Stimulated activated CD8-positive, alpha-beta memory T cell treated with anti-CD3 and anti-CD28 coated beads, Interleukin-15, amount 100 ng/mL, for 1 hour (primary cell): ENCODE measurements at places on chromosomes 1 and 21.
A peak's percentile ranks its signal among the peaks of the same experiment; 100 is the strongest.

- DNase-seq = no peak
Measured at GRCh38 chr1:99139876-99140275, 124.4 kb upstream of the PLPPR4 start.

GRCh38 chr1:31380181-31380580 lies 7.3 kb upstream of the FABP3 start:
- DNase-seq = no peak

- DNase-seq = no peak
Measured at GRCh38 chr1:66381621-66382275, 152.2 kb upstream of the SGIP1 start.

- DNase-seq = no peak
Measured at GRCh38 chr1:172547071-172547470, 14.1 kb downstream of the SUCO start.

DNA sequence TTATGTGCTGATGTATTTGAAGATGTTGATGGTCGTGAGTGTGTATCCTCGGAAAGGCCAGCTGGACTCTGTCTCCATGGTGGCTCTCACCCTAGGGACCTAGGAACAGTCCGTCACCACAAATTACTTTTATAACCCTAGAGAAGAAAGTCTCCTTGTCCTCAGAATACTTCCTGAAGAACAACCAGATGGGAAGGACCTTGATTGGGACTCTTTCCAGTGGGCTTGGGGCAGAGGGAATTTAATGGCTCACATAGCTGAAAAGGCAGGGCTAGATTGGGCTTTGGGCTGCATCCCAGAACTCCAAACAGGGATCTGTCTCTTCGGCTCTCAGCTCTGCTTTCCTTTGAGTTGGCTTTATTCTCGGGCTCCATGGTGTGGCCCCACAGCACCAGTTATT lies 90.8 kb downstream of the TBX19 start:
- no peak for DNase-seq

DNA sequence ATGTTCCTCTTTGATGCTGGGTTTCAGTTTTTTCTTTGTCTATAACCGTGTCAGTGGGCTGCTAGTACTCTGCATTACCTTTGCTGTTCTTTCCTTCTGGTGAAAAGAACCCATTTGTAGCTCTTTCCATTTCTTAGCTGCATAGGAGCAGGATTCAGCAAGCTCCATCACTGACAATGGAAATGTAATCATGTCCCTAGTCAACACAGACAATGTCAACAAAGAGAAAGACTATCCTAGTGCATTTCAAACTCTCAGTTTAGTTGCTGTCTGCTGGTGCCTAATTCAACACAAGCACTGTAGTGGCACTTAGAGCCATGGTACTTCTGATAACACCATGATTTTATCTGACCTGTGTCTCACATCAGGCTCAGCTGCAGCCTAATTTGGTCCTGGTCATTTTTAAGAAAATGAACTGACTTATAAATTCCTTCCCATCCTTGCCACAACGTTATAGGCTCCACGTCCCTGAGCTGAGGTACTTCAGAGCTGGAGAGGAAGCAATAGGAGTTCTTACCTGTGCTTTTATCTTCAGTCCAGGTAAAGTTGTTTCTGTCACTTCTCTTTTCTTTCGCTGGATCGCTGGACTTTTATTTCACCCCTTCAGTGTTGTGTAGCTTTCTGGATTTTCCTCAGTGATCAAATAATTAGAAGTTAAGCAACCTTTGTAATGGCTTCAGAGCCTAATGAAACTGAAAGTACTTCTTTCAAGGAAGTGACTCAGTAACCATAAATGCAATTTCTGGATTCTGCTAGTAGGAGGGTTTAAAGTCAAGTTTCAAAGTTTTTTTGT lies at the start of gene GBP3:
Gene GBP3 (minus strand): TSS at position 700 of the 793 bp plus-strand sequence. CDS start 2,145 bp downstream, outside the sequence.
- no peak for DNase-seq

DNA sequence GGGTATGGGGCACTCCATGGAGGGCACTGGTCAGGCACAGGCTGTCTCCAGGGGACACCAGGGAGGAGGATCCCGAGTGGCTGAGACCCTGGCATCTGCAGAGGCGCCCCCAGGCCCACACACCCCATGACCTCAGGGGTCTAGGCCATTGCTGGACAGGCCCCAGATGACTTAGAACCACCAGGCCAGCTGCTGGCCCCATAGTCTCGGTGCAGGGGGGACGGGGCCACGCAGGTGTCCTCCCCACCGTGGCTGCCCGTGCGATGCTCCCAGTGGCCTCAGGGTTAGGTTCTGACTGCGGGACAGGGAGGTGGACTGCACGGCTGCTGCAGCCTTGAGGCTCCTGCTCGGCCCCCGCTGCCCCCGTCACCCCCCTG lies 44.0 kb downstream of the MORN1 start:
- no peak for DNase-seq

- no peak for DNase-seq
Measured at GRCh38 chr1:170376801-170377385, 155.1 kb upstream of the GORAB start.

DNA sequence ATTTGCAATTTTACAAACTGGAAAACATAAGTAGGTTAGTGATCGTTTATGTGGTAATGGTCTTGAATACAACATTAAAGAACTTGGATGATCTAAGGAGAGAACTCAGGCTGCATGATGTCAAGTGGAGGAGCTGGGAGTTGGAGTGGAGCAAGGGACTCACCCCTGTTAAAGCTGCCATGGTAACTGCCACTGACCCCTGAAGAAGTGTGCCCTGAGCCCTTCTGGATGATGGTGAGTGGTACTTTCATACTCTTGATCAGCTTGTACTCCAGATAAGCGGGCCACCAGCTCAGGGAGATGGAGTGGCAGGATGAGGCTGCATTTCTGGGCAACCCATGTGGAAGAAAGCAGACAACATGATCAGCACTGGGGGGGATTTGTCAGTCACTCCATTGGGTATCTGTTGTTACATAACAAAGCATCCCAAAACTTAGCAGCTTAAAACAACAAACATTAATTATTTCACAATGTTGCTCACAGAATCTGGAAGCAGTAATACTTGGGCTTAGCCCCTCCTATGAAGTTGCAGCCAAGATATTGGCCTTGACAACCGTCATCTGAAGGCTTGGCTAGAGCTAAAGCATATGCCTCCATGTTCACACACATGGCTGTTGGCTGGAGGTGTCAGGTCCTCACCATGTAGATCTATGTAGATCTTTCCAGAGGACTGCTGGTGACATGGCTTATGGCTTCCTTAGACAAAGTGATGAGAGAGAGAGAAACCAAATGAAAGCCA lies 213.8 kb downstream of the DUSP10 start:
- no peak for DNase-seq

- no peak for DNase-seq
Measured at GRCh38 chr21:36699546-36700294, 805 bp downstream of the SIM2 start.

- peak; percentile 20 for DNase-seq
Measured at GRCh38 chr1:27111626-27112573, 43.0 kb downstream of the SLC9A1 start.

- DNase-seq = no peak
Measured at GRCh38 chr1:111176678-111177077, 23.8 kb downstream of the DENND2D start.

DNA sequence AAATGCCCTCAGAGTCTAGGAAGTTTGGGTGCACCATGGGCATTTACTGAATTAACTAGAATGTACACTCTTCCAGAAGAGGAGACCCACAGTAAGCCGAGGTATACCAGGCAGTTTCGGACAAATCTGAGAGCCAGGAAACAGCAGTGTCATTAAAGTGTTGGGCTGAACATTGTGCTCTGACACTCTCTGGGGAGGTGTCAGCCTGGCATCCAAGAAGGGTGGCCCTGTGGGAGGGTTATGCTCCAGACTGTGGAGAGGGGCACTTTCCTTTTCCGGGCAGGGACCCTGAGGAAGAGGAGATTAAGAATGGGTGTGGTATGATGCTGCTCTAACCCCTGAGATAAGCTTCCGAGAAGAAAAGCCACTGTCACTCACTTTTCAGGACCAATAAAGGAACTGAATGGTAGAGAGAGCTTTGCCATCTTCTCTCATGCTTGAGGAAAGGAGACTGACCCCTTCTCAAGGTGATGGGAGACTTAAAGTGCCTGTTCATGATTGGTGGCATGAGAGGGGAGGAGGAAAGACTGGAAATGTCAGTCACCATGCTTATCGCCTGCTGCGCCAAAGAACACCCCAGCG lies 98.2 kb downstream of the UCK2 start:
- no peak for DNase-seq

DNA sequence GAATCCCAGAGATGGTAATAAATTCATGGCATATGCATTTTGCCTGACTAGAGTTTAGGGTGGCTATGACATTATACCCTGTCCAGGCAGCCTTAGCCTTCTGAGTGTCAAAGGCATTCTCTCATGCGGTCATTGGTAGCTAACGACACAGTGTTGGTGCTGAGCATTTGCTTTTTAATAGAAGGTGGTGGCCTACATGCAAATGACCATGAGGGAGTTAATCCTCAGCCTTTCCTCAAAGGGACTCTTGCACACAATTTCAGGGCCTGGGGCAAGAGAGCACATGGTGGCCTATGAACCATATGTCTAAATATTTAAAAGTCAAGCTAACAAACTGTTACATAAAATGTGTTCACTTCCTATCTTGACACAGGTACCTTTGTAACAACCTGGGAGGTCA lies 30.9 kb upstream of the KCNA10 start:
- DNase-seq = no peak

- no peak for DNase-seq
Measured at GRCh38 chr1:161706482-161707347, at the start of gene FCRLA. Gene FCRLA (plus strand): TSS chr1:161707229. CDS start chr1:161707265, 36 bp downstream.

GRCh38 chr21:42527489-42528158 lies 14.0 kb downstream of the SLC37A1 start:
- DNase-seq = no peak

- DNase-seq = no peak
Measured at GRCh38 chr1:200015811-200016210, 11.7 kb upstream of the NR5A2 start.

GRCh38 chr1:74593887-74594866 lies 79.4 kb downstream of the ERICH3 start:
- no peak for DNase-seq

DNA sequence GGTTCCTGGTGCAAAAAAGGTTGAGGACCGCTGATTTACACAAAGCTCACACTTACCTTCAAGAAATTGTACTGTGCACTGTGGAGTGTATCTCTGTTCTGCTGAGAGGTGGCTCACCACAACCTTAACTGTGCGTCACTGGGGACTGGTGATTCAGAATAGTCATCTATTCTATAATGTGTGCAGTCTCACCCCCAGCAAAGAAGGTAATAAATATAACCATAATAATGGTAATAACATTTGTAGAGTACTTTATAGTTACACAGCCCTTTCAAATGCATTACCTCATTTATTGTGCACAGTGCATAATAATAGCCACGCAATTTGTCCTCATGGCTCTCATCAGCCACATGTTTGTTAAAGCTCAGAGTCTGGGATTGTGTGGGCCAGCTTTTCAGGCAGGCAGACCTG lies 59.4 kb upstream of the DUSP10 start:
- no peak for DNase-seq

DNA sequence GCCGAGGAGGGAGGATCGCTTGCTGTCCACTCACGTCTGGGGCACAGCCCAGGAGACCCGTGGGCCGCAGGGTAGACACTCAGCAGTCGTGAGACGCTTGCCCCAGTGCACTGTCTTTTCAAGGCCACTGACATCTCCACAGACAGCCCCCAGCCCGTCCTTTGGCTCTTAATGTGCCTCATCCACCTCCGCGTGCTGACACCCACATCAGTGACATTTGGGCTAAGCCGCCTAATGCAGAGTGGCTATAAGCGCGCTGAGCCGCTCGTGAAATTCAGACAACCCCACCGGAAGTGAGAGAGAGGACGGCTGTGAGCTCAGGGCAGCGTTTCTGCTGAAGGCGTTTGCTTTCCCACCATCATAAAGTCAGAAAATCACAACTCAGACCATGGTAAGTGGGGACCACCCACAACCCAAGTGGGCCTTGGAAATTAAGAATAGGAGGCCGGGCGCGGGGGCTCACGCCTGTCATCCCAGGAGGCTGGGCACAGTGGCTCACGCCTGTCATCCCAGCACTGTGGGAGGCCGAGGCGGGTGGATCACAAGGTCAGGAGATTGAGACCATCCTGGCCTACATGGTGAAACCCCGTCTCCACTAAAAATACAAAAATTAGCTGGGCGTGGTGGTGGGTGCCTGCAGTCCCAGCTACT lies 8.4 kb downstream of the SLC35E2B start:
- no peak for DNase-seq

GRCh38 chr1:212402666-212403321 lies 11.9 kb downstream of the PACC1 start:
- DNase-seq = no peak

DNA sequence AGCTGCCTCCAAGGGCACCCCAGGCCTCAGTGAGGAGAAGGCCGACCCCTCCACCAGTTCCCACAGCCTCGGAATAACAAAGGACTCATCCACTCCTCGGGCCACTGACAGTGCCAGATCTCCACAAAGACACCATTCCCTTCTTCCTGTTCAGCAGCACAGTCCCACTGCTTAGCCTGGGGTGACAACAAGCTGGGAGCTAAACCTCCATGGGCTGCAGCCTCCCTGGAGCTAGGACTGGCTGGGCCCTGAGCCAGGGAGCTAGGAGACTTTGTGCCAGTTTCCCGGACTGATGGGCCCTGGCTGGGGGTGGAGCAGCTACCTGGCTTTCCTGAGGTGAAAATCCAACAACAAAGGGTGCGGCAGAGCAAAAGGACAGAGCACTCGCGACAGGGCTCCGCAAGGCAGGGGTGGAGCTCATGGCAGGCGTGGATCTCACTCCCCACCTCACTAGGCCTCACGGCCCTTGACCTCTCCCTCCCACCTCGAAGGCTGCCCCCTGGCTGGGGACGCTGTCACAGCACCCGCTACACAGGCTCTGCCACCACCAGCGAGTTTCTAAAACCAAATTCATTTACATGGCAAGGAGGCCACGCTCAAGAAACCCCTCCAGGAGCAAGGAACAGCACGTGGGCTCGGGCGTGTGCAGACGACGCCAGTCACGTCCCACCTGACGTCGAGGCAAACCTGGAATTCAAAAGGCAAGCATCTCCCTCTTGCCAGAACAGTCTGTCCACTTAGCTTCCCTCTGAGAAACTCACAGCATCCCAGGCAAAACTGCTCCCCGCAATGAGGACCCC lies 13.8 kb downstream of the SLC35E2B start:
- no peak for DNase-seq

DNA sequence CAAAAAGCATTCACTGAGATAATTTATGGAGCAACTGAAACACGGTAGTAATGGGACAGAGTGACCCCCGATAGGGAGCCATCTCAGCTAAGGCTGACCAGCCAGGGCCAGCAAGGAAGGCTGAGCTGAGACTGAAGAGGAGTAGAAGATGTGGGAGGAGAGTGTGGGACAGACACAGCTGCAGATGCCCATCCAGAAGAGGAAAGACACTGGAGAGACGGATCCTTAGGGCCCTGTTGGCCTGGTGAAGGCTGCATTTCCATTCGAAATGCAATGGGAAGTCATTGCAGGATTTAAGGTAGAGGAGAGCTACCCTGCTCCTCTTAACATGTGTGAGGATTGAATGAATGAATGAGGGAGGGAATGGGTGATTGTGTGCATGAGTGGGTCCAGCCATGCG lies 44.0 kb upstream of the LRP8 start:
- no peak for DNase-seq

DNA sequence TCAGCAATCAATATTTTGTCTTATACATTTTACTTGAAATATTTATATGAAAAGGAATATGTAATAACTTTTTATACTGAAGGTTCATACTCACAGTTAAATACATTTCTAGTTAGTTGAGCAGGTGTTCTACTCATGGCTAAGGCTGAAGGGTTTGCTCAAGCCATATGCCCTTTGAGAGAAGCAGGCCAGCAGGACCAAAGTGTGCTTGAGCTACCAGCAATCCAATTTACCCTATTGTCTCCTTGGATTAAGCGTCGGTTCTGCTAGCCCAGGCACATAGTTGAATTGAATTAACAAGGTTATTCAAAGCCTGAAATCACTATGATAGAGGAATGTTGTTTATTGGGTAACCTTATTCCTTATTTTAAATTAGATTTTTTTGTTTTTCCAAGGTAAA lies 151.5 kb upstream of the BACE2 start:
- DNase-seq = no peak
